Omental fat pad (tissue), 4 donors: ENCODE measurements at places on chromosomes 2 and 18. TPM values are rescaled to one million over a fixed set of nuclear protein-coding genes. Genes with fewer than 3 reads are reported as not detected.

Gene CFC1
- 0.50 TPM for total RNA-seq

Gene POTEC
- not detected for total RNA-seq

Gene MC5R
- total RNA-seq = not detected

Gene TUBA4B
- not detected for total RNA-seq

Gene CRYGC
- total RNA-seq = not detected

Gene SMYD1
- not detected for total RNA-seq

Gene DPP10
- 0.13 TPM for total RNA-seq

Gene MOGAT1
- not detected for total RNA-seq

Gene DNAJC5G
- 0.79 TPM for total RNA-seq

Gene GAL3ST2
- total RNA-seq = 0.50 TPM

Gene RESP18
- total RNA-seq = not detected

Gene ZBTB7C
- total RNA-seq = 13.2 TPM

Gene HOXD1
- total RNA-seq = 0.36 TPM

Gene IWS1
- total RNA-seq = 46.7 TPM

Gene VWA3B
- 0.32 TPM for total RNA-seq

Gene SP140
- 6.1 TPM for total RNA-seq

Gene LOXHD1
- 2.4 TPM for total RNA-seq

Gene LCT
- not detected for total RNA-seq

- no peak for DNase-seq
These were observed 55.2 kb upstream of the UGP2 start for GRCh38 chr2:63786471-63786870.

GRCh38 chr2:83578405-83578804 lies 880.7 kb downstream of the SUCLG1 start:
- DNase-seq = no peak

GRCh38 chr2:104859291-104859765 lies 5.4 kb downstream of the POU3F3 start:
- no peak for DNase-seq

- no peak for DNase-seq
These were observed 44.7 kb upstream of the FAHD2A start for GRCh38 chr2:95357717-95358280.

- no peak for DNase-seq
These were observed 53.9 kb downstream of the ZNF516 start for GRCh38 chr18:76441002-76441667.

DNA sequence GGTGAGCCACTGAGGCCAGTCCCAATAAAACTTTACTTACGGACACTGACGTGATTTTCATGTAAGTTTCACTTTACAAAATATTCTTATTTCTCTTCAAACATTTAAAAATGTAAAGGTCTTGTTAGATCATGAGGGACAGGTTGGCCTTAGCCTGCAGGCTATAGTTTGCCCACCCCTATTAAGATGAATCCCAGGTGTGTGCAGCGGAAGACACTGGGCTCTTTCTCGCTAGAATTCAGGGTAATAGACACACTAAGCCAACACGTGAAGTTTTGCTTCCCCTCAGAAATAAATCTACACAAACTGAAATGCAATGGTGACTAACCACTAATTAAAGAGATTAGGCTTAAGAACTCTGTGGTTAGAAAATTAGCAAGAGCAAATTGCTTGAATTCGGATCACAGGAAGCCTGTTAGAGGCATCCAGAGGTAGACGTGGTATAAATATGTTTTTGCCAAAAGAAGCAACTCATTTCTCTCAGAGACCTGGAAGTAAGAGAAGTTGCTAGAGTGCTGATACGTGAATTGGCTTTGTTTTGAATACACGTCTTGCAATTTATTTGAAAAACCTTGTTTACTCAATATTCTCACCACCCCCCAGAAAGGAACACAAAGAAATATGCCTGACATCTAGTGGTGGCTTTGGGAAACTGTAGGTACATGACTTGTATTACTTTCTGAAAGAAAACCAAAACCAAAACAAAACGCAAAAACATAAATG lies 151.6 kb downstream of the DTNB start:
- no peak for DNase-seq

DNA sequence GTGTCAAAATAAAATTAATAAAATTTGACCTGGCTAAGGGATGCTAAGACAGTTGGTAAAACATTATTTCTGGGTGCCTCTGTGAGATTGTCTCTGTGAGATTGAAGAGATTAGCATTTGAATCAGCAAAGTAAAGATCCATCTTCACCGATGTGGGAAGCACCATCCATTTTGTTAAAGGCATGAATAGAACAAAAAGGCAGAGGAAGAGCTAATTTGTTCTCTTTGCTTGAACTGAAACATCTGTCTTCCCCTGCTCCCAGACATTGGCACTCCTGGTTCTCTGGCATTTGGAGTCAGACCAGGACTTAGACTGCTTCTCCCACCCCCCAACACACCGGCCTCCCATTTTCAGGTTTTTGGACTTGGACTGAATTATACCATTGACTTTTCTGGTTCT lies 603.8 kb upstream of the LINC00305 start:
- DNase-seq = no peak

- DNase-seq = no peak
These were observed 133.6 kb downstream of the TPO start for GRCh38 chr2:1546901-1547300.

DNA sequence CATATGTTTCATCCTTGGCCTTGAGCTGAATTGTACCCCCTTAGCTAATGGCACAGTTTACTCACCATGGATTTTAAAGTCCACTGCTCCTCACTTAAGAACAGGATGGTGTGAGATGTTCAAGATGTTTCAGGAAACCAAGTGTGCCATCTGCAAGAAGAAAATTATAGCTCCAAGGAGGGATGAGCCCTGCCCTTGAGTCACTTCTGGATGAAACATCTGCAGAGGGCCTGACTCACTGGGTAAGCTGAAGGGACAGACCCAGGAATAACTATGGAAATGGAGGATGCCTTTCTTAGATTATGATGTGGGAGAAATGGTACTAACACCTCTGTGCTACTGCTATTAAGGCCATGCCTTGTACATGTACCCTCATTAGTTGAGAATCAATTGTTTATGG lies 6.4 kb downstream of the MARS2 start:
- no peak for DNase-seq

GRCh38 chr2:221267773-221268425 lies 304.2 kb downstream of the EPHA4 start:
- no peak for DNase-seq

DNA sequence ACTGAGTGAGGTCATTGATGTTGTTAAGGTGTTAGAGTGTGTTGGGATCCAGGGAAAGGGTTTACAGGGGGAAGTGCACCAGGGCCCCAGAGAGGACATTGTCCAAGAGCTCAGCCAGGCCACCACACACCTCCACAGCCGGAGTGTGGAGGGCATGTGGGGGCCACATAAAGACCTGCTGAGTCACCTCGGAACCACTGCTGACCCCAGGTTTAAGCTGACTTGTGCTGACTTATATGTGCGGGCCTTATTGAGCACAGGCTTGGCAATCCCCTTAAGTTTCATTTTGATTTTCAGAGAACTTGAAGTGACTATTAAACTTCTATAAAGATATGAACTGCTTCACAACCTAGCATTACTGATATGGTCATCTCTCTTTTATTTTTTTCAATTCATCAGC lies 166.2 kb upstream of the MAP3K20 start:
- no peak for DNase-seq

GRCh38 chr2:240624950-240625621 lies at the start of gene GPR35:
GPR35 (plus strand) TSS chr2:240625480; CDS start chr2:240629953, 4,473 bp downstream.
- DNase-seq = no peak

GRCh38 chr2:174124181-174124580 lies 124.2 kb downstream of the OLA1 start:
- DNase-seq = no peak

GRCh38 chr2:42742740-42743658 lies 20.9 kb downstream of the OXER1 start:
- no peak for DNase-seq

DNA sequence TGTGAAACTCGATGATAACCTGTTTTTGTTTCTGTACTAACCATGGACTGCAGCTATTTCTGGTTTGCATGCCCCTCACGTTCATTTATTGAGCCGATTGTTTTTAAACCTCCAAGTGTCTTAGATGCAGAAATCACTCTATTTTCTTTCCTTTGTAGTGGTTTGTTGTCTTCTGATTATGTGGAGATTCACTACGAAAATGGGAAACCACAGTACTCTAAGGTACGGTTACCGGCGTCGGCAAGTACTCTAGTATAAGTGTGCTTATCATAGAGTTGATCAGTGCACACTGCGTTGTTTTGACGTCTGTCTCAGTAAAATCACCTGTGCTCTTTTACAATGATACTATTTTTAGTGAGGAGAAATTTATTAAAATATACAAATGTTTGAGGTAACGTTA lies 87.4 kb downstream of the ADAM23 start:
- DNase-seq = no peak

- DNase-seq = no peak
These were observed 106.6 kb downstream of the CD226 start for GRCh38 chr18:69841117-69841516.

- DNase-seq = peak; percentile 60
These were observed 25.7 kb downstream of the NPPC start for GRCh38 chr2:231900486-231900942.

DNA sequence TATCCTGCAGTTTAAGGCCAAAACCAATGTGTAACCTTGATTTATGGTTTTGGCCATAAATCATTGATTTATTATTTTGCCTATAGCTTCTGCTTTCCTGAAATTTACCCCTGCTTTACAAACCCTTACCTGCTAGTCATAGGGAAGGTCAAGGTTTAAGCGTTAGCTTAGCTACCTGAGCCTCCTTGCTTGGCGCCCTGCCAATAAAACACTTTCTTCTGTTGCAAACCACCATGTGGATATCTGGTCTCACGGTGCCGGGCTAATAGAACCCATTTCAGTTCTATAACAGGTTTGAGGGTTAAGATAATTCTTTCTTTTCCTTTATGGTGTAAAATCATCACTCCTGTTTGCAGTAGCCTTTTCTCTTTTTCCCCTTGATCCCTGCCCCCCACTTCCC lies 72.2 kb downstream of the PDK1 start:
- DNase-seq = no peak

GRCh38 chr2:84882414-84882738 lies 1.5 kb upstream of the TRABD2A start:
- no peak for DNase-seq

- DNase-seq = no peak
These were observed 35.3 kb downstream of the KCNF1 start for GRCh38 chr2:10947005-10947440.

DNA sequence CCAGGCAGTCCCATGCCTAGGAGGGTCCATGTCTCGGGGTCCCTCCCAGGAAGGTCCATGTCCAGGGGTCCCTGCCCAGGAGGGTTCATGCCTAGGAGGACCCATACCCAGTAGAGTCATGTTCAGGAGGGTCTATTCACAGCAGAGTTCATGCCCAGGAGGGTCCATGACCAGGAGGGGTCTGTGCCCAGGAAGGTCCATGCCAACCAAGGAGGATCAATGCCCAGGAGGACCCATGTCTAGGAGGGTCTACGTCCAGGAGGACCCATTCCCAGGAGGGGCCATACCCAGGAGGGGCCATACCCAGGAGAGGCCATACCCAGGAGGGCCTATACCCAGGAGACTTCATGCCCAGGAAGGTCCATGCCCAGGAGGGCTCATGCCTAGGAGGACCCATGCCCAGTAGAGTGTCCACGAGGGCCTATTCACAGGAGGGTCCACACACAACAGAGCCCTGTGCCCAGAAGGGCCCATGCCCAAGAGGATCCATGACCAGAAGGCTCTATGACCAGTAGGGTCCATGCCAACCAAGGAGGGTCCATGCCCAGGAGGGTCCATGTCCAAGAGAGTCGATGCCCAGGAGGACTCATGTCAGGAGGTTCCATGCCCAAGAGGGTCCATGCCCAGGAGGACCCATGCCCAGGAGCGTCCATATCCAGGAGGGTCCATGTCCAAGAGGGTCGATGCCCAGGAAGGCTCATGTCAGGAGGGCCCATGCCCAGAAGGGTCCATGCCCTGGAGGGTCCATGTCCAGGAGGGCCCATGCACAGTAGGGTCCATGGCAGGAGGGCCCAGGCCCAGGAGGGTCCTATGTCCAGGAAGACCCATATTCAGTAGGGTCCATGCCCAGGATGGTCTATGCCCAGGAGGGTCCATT lies 10.1 kb downstream of the GPR35 start:
- DNase-seq = no peak

DNA sequence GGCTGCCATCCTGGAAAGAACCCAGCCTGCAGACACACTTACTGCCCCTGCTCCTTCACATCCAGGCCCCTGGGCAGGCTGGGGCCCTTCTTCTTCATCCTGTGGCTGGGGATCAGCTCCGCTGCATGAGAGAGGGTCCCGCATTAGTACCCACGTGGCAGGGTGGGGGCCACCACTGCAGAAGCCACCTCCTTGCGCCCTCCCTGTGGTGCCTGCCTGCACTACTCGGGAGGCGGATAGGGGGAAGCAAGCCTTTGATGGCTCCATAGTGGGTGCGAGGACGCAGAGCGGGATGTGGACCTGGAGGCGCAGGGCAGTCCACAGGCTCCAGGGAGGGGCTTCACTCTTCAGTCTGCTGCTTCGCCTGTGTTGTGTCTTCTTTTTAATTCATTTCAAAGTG lies 46.7 kb downstream of the GPC1 start:
- DNase-seq = peak; percentile 14

DNA sequence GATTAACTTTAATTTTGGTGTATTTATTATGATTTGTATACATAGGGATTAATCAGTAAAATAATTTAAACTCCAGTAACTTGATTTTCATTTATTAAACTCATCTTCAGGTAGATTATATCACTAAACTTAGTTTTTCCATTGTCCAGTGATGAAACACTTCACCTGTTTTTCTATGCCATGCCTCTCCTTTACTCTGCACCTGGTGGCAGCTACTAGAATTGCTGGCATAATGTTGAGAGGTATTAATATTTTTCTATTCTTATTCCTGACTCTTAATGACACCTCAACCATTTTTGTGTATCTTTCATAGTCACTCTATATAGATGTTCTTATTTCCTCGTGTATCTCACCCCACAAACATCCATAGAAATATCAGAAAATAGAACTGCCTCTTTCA lies 940.3 kb upstream of the CRIM1 start:
- DNase-seq = no peak

DNA sequence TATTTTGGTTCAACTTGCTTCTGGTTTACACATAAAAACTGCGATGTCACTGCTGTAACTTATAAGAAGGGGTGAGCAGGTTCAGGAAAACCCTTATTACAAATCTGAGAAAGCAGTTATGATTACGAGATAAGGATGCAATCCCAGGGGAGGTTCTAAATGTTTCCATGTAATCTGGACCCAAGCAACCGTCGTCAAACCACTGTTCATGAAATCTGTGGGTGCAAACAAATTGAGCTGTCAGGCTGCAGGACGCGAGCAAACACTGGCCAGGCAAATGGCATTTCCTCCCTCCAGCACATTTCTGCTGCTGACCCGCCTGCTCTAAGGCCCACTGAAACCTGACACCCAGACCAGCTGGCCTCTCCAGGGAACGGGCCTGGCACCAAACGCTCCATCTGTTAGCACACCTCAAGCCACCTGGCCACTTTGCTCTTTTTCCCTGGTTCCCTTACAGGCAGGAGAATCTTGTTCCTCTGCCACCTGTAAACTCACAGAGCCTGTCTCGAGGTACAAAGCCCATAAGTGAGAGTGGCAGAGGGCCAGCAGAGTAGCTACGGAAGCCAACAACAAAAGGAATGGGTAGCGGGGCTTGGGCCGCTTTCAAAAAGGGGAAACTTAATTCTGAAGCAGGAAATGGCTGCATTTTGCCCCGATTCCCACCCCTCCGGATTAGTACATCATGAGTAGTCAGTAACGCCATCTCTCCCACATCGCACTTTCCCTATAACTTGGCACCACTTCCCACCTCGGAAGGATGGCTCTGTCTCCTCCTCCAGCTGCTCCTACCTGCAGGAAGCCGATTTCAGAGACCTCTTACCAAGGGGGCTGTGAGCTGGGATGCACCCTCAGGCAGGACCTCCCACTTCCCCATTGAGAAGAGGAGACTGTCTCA lies 26.5 kb downstream of the CRACDL start:
- DNase-seq = no peak
